ENCODE measurements at places on chromosomes 16 and 17. TPM values are rescaled to one million over a fixed set of nuclear protein-coding genes. Genes with fewer than 3 reads are reported as not detected.

- H3K27ac ChIP-seq: no peak overlapping the region
- H3K4me3 ChIP-seq: no peak overlapping the region
- H3K36me3 ChIP-seq: no peaks in the 10 kb centered on the region
- no peak for DNase-seq
Measured at GRCh38 chr17:77042476-77043231, 98.1 kb upstream of the SEC14L1 start.

- no peak for DNase-seq
- no peaks in the 10 kb centered on the region for H3K4me1 ChIP-seq
- no peak overlapping the region for H3K27ac ChIP-seq
Measured at GRCh38 chr17:5128905-5129535, 13.2 kb downstream of the USP6 start.

DNA sequence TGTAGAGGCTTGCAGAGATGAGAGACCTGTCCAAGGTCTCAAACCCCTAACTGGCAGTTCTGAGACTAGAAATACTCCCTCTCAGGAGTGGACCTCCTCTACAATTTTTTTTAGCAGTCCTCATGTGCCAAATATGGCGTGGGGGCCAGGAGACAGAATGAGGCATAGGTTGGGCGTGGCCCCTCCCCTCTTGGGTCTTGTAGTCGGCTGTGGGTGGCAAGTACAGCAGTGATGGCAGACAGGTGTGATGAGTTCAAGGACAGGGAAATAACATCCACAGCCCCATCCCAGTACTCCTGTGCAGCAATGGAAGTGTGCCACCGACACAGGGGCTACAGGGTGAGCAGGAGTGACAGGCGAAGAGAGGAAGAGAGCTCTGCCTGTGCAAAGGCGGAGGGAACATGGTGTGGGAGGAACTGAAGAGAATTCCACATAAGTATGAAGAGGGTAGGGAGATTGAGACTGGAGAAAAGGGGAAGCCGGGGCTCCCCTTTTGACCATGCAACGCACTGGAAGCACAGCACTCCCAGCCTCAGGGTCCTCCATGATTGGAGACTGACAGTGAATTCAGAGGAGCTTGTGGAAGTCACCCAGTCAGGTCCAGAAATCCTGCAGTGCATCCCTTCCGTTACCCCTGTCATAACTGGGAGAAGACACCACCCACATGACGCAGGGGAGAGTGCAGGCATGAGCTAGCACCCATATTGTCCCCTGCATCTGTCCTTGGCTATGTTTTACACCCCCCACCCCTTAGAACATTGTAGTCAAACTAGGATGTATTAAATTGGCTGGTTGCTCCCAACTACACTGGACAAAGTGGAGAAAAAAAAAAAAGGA, 14.8 kb upstream of the CETP start:
- H3K36me3 ChIP-seq: peaks cover 46% of the 10 kb centered on the region
- H3K4me3 ChIP-seq: no peak overlapping the region
- DNase-seq: no peak
- no peaks in the 10 kb centered on the region for H3K27me3 ChIP-seq
- peaks cover 38% of the 10 kb centered on the region for H3K4me1 ChIP-seq

DNA sequence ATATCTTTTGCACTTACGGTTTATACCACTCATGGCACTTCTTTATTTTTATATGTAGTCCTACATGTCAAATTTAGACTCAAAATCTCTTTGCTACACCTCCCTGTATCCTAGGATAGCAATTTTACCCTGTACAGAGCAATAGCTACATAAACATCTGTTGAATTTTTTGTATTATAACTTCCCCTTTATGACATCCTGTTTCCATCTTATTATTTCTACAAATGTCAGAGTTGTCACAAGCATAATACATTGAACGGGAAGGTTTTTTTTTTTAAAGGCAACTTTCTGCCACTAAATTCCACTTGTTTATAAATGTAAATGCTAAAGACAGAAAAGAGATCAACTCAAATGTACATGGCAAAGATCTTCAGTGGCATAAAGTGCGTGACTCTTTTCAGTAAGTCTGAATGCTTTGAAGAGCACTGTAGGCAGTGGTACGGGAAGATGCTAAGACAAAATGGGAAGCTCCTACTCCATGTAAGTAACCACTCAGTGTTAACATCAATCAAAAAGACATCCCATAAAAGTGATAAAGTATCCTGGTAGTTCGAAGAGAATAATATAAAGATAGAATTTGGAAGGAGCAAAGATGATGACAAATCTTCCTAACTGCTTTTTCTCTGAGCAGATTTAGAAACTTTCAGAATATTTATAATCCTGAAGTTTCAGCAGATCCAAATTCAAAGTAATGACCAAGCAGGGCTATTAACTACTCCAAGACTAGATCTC, 26.8 kb downstream of the GNA13 start:
- no peaks in the 10 kb centered on the region for H3K27me3 ChIP-seq
- H3K27ac ChIP-seq: peak overlapping the region; percentile 79
- peaks cover 49% of the 10 kb centered on the region for H3K36me3 ChIP-seq
- no peak for DNase-seq
- no peak overlapping the region for H3K4me3 ChIP-seq

GRCh38 chr17:67431249-67432015, 54.4 kb downstream of the PITPNC1 start:
- H3K4me1 ChIP-seq: peaks cover 43% of the 10 kb centered on the region
- H3K4me3 ChIP-seq: peak overlapping the region; percentile 5
- no peak for DNase-seq
- H3K27me3 ChIP-seq: peaks cover 4% of the 10 kb centered on the region
- no peaks in the 10 kb centered on the region for H3K36me3 ChIP-seq

- H3K4me3 ChIP-seq: peak overlapping the region; percentile 94
- peaks cover 11% of the 10 kb centered on the region for H3K27me3 ChIP-seq
- peaks cover 5% of the 10 kb centered on the region for H3K36me3 ChIP-seq
- H3K4me1 ChIP-seq: peaks cover 25% of the 10 kb centered on the region
Measured at GRCh38 chr17:47840001-47840741, 902 bp downstream of the SCRN2 start.

GRCh38 chr16:86215233-86215978, 294.9 kb upstream of the FOXF1 start:
- H3K27ac ChIP-seq: no peak overlapping the region
- H3K4me1 ChIP-seq: no peaks in the 10 kb centered on the region
- H3K4me3 ChIP-seq: no peak overlapping the region
- DNase-seq: no peak
- no peaks in the 10 kb centered on the region for H3K36me3 ChIP-seq

DNA sequence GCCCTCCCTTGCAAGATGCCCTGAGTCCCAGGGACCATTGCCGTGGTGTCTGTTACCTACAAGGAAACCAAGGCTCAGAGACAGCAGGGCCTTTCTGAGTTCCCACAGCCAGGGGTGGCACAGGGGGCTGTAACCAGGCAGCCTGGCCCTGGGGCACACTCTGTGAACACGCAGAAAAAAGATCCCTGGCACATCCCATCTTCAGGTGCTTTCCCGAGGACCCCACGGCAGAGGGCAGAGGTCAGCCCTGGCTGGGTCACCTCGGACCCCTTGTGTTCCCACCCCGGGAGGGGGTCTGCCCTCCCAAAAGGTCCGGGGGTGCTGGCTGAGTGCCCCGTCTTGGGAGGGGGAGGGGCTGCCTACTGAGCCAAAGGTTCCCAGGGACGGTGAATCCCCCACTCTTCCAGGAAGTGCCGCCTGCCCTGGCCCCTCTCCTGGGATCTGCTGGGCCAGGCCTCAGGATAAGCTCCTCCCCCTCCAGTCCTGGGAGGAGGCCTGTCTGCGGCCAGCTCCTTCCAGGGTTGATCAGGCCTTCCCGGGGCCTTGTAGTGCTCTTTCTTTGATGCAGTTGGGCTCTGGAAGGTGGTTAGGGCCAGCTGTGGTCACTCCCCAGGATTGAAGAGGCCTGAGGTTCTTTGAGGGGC, 8.1 kb downstream of the GLIS2 start:
- H3K36me3 ChIP-seq: no peaks in the 10 kb centered on the region
- H3K4me3 ChIP-seq: no peak overlapping the region

GRCh38 chr16:14302399-14303181, 231.5 kb downstream of the MRTFB start:
- no peak overlapping the region for H3K27ac ChIP-seq
- no peak for DNase-seq
- no peaks in the 10 kb centered on the region for H3K36me3 ChIP-seq
- peak overlapping the region; percentile 74 for H3K4me3 ChIP-seq
- peaks cover 8% of the 10 kb centered on the region for H3K4me1 ChIP-seq

DNA sequence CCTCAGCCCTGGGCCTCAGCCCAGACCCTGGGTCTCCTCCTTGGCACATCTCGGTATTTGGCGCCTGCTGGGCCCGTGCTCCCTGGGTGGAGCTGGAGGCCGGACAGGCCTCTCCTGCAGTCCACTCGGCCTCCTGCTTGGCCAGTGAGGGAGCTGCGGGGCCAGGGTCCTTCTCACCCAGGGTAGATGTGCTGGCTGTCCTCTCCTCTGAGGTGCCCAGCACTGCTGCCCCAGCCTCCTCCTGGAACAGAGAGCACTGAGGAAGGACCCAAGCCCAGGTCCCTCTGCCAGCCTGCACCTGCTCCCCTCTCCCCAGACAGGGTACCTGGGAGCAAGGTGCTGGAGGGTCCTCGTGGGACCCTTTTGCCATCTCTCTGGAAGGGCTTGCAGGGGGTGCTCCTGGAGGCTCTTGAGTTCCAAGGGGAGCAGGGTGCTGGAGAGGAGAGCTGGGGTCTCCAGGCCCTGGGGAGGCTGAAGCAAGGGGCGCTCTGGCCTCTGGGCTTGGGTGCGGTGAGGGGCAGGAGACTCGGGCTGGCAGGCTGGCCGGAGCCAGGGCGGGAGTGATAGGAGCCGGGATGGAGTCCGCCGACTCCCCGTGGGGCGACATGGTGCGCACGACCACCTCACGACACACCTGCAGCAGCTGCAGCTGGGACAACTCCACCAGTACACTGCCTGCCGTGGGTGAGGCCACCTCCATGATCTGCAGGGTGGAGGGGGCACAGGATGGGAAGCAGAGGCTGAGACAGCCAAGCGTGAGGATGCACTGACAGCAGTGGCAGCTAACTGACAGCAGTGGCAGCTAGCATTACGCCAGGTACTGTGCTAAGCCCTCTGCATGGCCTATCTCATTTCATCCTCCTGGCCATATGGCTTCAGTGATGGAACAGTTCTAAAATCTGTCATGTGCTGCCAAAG, 17.8 kb downstream of the TSPOAP1 start:
- no peaks in the 10 kb centered on the region for H3K4me1 ChIP-seq
- H3K36me3 ChIP-seq: peaks cover 30% of the 10 kb centered on the region
- no peaks in the 10 kb centered on the region for H3K27me3 ChIP-seq
- no peak overlapping the region for H3K4me3 ChIP-seq

DNA sequence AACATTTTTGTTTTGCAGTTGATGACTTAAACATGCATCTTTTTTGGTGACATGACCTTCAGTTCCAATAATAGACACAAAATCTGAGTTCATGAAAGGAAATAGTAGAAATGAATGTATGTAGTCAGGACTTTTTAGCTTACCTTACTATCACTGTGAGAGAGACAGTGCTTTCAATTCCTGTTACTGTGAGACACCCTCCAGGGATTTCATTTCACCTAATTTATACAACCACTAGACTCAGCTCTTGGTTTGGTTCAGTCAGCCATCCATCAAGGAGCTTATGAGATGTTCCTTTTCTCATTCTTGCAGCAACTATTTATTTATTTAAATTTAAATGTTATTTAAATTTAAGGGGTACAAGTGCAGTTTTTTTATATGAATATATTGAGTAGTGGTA, 77.9 kb downstream of the MAP2K4 start:
- DNase-seq: no peak
- no peaks in the 10 kb centered on the region for H3K4me1 ChIP-seq
- H3K27ac ChIP-seq: no peak overlapping the region

DNA sequence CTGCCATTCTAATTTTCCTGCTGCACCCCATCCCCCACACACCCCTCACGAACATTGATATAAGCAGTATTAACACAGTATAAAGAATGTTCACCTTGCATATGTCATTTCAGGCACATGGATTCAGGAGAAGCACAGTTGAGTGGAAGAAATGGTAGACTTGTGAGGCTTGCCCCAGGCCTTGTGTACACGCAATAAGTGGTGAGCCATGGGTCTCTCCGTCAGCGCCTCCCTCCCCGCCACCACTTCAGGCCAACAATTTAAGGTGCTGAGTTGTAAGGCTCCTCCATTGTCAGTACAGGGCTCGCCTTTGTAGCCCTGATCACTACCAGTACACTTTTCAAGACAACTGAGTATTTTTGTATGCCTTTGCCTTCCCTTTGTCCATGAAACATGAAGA, 12.2 kb upstream of the CLEC18C start:
- peak; percentile 9 for DNase-seq
- H3K4me1 ChIP-seq: peaks cover 3% of the 10 kb centered on the region
- H3K27me3 ChIP-seq: no peaks in the 10 kb centered on the region
- H3K4me3 ChIP-seq: no peak overlapping the region
- no peak overlapping the region for H3K27ac ChIP-seq
- peaks cover 7% of the 10 kb centered on the region for H3K36me3 ChIP-seq

DNA sequence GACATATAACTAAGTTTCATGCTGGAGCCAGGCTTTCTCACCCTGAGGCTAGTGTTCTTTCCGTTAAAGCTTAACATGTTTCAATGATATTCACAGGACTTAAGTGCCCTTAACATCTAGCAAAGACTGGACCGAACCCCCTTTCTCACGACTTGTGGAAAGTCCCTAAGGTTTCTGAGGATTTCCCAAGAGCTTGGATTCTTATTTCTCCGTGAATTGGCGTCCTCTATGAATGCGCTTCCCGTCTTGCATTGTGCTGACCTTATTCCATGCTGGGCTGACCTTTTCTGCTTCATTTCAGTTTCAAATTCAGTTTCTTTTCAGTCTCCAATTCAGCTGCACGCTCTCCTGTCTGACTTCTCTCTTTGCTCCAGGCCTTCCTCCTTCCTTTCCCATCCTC, 206.4 kb downstream of the HS3ST3A1 start:
- H3K4me3 ChIP-seq: no peak overlapping the region
- DNase-seq: no peak
- no peaks in the 10 kb centered on the region for H3K4me1 ChIP-seq
- H3K27ac ChIP-seq: no peak overlapping the region

DNA sequence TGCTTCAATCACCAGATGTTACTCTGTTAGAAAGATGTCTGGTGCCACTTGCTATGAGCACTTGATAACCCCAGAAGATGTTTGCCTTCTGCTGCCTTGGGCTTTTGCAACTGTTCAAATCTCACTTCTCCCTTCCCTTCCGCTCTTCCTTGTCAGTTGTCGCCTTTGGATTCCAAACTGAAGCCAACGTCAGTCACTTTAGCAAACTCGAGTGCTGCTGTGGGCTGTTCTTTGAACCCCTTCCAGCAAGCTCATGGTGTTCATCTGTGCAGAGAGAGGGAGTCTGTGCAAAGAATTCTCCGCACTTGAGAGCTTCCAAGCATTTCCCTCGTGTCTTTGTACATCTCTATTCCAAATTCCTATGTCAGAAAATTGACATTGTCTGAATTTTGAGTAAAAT, 879.4 kb downstream of the CDH11 start:
- H3K36me3 ChIP-seq: no peaks in the 10 kb centered on the region
- no peaks in the 10 kb centered on the region for H3K27me3 ChIP-seq
- no peaks in the 10 kb centered on the region for H3K4me1 ChIP-seq

PYCARD gene
- 15.1 TPM for total RNA-seq

TP53TG3D gene
- not detected for total RNA-seq

CES5A gene
- not detected for total RNA-seq

WNT3 gene
- total RNA-seq: not detected

CDRT4 gene
- total RNA-seq: 8.0 TPM
